ENCODE measurements at places on chromosomes 16 and 17.

DNA sequence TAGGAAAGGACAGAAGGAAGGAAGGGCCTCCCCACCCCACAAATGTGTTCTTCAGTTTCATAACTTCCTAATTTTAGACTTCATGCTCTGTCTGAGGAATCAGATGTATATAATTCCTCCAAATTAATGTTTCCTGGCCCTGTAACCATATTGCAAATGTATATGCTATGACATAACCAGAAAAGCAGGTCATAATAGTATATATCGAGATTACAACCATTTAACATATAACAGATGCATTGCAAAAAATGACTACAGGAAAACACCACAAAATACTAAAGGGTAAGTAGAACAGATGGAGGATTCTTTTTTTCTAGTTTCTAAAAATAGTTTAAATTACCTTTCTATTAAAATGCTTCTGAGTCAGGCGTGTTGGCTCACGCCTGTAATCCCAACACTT, 3.1 kb upstream of the EXOC7 start:
- DNase-seq, result no peak

GRCh38 chr16:87240211-87241136, 76.7 kb downstream of the C16orf95 start:
- DNase-seq, result no peak

DNA sequence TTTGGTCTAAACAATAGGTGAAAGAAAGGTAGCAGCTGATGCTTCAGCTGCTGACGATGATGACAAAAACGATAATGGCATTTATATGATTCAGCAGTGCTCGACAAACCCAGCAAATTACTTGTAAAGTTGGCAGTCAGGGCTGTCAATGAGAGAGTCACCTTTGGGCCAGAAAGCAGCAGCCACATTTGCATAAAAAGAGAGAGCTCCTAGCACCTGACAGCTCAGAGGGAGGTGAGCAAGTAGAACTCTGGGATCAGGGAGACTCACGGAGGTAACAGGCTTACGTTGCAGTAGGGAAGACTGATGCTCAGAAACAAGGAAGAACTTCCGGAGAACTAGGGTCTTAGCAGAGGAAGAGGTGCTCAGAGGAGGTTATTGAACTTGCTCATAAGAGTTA, 291.9 kb upstream of the ZFHX3 start:
- no peak for DNase-seq

DNA sequence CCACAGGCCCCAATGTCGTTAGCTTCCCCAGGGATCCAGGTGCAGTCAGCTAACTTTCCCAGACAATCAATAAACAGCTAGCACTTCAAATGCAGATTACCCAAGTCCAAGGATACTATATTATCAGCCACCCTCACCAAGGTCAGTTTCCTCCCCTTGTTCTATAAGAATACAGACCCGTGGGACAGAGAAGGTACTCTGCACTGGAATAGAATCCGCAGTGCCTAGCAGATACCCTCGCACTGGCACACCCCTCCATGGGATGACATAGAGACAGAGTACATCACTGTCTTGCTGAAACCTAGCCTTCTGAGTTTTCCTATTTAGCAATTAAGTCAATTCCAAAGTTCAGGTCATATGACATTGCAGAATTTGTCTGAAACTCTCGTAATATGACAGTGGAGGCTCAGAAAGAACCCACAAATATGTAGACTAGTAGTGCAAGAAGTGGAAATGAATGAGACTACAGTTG, 40.0 kb upstream of the ABCA10 start:
- no peak for DNase-seq

DNA sequence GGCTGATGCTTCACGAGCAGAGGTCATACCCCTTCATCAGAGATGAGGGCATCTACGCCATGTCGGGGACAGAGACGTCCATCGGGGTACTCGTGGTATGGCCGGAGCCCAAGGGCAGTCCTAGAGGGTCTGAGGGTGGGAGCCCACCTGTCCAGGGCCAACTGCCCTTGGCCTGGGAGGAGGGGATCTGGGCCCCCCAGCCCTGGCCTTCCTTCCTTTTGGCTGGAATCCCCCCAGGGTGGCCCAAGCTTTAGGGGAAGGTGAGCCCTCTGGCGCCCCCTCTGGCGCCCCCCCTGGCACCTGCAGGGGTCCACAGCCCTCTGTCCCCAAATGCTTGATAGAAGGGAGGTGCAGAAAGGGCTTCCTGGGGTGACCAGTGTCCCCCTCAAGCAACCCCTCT, 69.3 kb downstream of the SCNN1B start:
- no peak for DNase-seq

DNA sequence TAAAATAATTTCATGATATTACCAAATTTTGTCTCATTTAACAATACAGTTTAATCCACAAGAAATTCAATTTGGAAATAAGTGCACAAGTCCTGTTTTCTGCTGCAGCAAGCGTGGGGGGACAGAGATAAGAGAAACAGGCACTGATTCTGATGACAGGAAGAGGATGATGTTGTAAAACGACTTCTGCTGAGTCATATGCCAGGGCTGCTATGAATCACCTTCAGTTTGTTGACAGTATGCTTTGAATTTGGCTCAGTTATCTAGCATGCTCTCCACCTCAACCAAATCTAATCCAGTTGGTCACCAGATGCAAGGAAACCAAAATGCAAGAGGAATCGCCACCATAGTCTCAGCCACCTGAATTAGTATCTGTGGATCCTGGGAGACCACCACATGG, 244.1 kb upstream of the MON1B start:
- no peak for DNase-seq

DNA sequence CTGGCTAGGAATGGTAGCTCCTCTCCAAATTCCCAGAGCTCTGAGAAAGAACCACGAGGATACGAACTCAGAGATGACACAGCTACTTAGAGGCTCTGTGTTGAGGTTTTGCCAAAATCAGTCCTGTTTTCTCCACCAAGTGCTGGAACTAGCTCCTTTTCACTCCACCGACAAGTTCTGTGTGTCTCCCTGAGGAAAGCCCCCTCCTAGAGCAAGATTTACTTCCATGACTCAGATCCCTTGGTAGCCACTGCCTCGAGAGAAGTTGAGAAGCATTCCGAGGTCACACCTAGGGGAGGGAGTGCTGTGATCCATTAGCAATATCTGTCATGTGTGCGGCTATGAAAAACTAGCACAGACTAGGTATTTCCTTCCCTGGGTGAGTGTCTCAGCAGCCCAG, 30.6 kb downstream of the IL21R start:
- DNase-seq, result no peak

GRCh38 chr16:4947722-4948503, 10.2 kb upstream of the SEC14L5 start:
- DNase-seq, result no peak

GRCh38 chr16:12193692-12194091, 217.2 kb downstream of the SNX29 start:
- no peak for DNase-seq

GRCh38 chr17:66675991-66676371, 158.9 kb upstream of the CACNG5 start:
- DNase-seq, result no peak

DNA sequence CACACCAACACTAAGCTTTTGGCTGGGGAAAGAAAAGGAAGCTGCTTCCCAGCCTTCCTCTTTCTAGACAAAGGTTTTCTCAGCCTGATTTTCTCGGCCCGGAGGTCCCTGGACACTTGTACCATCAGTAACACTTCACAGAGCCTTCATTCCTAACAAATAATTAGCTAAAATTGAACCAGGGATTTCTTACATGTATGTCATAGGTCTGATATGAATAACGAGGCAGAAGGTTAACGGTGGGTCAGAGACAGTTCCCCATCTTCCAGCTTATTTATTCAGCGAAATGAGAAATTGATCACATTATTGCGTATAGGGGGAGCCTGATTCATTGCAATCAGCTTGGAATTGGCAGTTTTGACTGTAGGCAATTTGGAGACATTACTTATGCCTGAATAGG, 142.5 kb downstream of the SALL1 start:
- no peak for DNase-seq

GRCh38 chr16:26983426-26983825, 83.3 kb upstream of the C16orf82 start:
- DNase-seq, result peak; percentile 45

GRCh38 chr17:29178750-29179231, 1.4 kb downstream of the MYO18A start:
- DNase-seq, result peak; percentile 18

GRCh38 chr16:11780991-11781680, 15.9 kb downstream of the ZC3H7A start:
- DNase-seq, result peak; percentile 17
